A549 (cell line): ENCODE measurements at places on chromosomes 1 and 21. TPM values are rescaled to one million over a fixed set of nuclear protein-coding genes. Genes with fewer than 3 reads are reported as not detected.

TNFSF4 gene
- polyA plus RNA-seq: 0.05 to 0.08 TPM (median 0.06 TPM) in 3 replicates

- no peak for DNase-seq
Measured at GRCh38 chr1:21237446-21238088, 52.7 kb downstream of the ECE1 start.

- no peak for DNase-seq
Measured at GRCh38 chr1:28577052-28577678, 14.9 kb upstream of the RAB42 start.

PTPRU gene
- 5.6 to 6.1 TPM (median 5.9 TPM) in 3 replicates for polyA plus RNA-seq

DNA sequence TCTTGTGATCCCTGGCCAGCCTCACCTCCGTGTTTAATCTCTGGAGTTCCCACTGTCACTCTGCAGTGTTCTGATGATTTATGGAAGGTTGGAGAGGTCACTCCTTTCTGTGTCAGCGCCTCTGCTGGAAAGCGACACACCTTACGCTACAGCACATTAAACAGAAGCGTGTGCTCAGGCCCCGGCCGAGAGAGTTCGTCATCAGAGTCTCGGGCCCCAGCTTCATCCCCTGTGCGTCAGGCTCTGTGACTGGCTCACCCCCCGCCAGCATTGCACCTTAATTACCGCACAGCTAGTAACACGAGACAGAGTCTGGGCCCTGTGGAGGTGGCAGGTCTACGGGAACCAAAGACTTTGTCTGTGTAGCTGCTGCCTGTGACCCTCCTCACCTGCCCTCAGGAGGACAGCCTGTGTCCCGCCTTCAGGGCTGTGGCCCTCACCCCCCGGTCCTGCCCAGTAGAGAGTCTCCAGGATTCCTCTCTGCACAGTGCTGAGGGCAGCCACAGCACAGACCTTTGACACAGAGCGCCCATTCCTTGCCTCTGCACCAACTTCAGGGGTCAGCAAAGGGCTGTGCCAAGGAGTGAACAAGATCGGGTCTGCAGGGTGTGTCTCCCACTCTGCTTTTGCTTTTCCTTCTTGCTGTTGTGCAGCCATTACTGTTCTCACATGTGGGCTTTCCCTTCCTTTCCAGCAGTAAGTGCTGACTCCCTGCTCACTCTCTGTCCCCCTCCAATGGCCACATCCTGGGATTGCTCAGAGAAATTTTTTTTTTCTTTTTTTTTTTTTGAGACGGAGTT lies 157.6 kb downstream of the PGBD5 start:
- peak; percentile 64 for DNase-seq

GRCh38 chr1:24955161-24955560 lies 25.1 kb upstream of the RUNX3 start:
- no peak for DNase-seq

TMPRSS15 gene
- polyA plus RNA-seq: not detected in 3 replicates

DNA sequence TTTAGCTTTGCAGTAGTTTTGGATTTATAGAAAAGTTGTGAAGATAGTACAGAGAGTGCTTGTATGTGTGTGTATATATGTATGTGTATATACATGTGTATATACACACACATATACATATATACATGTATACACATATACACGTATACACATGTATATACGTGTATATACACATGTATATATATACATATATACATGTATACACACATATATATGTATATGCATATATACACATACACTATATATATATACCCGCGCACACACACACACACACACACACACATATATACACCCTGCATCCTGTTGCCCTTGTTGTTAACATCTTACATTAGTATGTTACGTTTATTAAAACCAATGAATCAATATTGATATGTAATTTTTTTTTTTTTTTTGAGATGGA lies 24.3 kb downstream of the RPRD2 start:
- no peak for DNase-seq

AMY1C gene
- polyA plus RNA-seq: not detected in 3 replicates

DNA sequence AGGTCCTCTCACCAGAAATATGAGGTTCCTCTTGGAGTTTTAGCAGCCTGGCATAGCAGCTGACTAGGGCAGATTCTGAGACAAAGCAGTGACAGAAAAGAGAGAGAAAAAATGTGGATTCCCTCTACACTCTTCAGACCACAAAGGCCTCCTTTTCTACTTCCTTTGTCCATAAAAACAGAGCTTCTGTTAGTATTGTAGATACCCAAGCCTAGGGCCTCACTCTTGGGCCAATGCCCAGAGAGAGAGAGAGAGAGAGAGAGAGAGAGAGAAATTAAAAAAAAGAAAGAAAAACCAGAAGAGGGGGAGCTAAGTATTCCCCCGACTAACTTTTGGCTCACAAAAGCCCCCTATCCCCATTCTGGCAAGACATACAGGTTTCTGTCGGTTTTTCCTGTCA lies 2.4 kb upstream of the ZRANB2 start:
- DNase-seq: no peak

DRAXIN gene
- 0.03 to 0.08 TPM in 2 of 3 replicates, not detected in the other for polyA plus RNA-seq

GRCh38 chr1:222279591-222279990 lies 268.3 kb downstream of the HHIPL2 start:
- DNase-seq: no peak

GRCh38 chr1:110390692-110391245 lies at the start of gene SLC16A4:
TSS of gene SLC16A4 (minus strand) at chr1:110391026. CDS start at chr1:110389323, 1,703 bp downstream.
- peak; percentile 36 for DNase-seq

RRP15 gene
- polyA plus RNA-seq: 15.6 to 20.6 TPM (median 16.1 TPM) in 3 replicates

DNA sequence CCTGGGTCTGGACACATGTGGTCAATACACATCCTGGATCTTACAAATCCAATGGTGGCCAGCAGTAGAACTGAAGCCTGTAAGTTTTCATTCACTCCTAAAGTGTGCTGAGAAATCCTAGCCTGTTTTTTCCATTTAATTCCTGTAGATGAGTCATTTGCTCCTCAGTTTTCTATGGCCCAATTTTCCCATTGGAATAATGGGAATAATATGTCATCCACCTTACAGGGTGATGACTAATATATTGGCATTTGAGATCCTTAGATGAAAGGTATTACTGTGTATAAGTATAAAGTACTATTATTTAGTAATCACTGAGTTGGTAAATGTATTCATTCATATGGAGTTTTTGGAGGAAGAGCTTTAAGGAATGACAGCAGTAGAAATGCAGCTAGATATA lies 89.7 kb upstream of the ADAR start:
- no peak for DNase-seq

CD1D gene
- polyA plus RNA-seq: 0.04 to 0.08 TPM in 2 of 3 replicates, not detected in the other

DNA sequence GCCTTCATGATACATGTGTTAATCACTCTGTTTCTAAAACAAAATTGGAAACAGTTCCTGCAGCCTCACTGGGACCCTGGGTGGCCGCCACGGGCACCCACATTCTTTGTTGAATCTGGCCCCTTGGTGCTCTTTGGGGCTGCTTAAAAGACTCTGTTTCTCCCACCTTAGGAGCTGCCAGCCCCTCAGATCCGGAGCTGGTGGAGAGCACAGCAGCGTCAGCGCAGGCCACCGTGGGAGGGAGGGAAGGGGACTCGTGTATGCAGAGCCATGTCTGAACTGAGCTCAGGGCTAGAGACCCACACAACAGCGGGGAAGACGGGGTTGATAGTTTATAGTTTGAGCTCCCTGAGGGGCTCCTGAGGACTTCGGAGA lies 121.2 kb downstream of the CNIH3 start:
- DNase-seq: no peak

DNA sequence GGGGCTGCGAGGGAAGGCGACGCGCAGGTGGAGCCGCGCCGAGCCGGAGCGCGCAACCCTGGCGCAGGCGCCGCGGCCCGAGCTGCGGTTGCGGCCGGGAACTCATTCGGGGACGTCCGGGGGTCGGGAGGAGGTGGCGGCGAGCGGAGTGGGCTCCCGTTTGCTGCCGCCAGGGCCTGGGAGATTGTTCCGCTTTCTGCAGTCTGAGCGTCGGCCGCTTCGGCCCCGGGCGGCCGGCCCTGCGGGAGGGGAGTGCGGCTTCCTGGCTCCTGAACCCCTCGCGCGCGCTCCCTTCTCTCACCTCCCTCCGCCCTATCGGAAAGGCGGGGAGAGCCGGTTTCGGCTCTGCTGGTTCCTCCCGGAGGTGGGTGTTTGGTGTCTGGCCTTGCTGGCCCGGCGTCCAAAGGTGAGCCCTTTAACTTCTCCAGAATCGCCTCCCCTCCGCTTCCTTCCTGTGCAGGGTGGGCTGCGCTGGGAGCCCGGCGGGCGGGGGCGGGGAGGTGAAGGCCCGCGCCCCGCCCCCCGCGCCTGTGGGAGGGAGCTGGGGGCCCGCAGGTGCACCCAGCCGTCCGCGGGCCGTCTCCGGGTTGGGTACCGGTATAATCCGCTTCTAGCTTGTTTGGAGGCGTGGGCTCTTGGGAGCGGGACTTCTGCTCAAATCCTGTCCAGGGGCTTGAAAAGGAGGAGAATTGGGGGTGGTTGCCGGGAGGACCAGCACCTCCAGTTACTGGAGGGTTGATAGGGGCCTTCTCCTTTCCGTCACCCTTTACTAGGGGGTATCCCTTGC lies 683 bp downstream of the LRRC8D start:
- DNase-seq: peak; percentile 49

GRCh38 chr1:46718340-46718726 lies 581 bp downstream of the EFCAB14 start:
- DNase-seq: no peak

MSTO1 gene
- polyA plus RNA-seq: 37.5 to 43.5 TPM (median 43.5 TPM) in 3 replicates

- DNase-seq: no peak
Measured at GRCh38 chr1:119006406-119007279, 18.5 kb upstream of the TBX15 start.

DNA sequence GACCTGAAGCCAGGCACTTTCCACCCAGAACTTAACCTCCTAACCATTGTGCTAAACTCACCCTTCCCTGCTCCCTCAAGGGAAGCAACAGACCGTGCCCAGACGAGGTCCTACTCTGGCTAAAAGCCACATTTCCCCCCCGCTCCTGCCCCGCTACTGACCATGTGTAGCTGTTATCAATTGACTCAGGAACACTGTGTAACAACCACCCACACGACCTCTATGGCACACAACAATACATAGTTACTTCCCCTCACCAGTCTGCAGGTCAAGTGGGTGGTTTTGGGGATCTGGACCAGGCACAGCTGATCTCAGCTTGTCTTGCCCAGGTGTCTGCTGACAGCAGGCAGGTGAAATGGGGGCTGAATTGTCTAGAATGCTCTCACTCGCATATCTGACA lies 40.1 kb downstream of the CAMK2N1 start:
- DNase-seq: no peak

- DNase-seq: no peak
Measured at GRCh38 chr1:224212618-224213061, 29.6 kb downstream of the DEGS1 start.

- DNase-seq: peak; percentile 7
Measured at GRCh38 chr1:114107474-114108435, 45.9 kb downstream of the SYT6 start.

DNA sequence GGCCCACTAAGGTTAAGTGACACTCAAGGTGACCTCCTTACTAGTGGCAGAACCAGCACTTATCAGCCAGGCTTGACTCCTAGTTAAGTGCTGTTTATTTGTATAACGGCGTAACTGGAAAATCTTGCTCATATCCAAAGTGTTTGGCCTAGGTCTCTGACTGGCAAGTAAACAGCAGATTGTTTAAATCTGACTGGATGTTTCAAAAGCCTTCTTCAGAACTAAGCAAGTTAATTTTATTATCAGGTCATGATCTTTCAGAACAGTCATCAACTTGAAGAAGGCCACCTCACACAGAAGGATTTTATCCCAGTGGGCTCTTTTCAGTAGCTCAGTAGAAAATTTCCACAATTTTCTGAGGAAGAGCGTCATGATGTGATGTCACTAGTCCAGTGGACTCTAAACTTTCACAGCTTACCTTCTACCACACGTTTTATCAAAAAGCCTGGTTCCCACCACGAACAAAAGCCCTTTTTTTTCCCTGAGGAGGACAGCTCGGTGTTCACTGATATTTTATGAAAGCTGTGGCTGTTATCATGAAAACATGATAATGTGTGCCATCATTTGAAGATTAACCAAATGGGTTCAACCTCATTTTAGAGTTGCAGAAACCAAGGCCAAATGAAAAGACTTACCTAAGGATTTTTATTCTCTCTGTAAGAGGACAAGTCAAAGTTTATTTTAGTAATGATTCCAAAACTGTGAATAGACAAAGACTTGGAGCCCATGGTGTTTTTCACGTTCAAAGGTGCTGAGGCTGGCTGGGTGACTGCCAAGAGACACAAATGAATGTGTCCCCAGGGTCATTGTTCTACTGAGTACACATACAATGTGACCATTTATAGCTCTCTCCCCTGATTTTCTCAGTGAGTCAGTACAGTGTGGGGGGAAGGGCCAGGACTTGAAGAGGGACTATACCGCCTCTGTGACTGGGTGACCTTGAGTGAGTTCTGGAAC lies 9.1 kb downstream of the SGIP1 start:
- DNase-seq: no peak

GRCh38 chr1:15035236-15035635 lies 118.3 kb upstream of the TMEM51 start:
- no peak for DNase-seq

DNA sequence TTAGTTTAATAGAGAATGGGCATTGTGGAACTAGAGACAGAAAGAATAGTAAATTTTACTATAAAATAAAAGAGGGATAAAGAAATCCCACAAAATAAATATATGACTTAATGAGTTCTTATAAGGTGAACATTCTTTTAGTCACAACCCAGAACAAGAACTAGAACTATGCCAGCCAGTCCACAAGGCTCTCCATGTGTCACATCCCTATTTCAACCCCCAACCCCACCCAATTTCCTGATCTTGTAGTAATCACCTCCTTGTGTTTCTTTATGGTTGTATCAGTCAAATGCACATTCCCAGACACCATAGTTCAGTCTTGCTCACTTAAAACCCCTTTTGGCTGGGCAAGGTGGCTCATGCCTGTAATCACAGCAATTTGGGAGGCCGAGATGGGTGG lies 662.3 kb upstream of the CAMK1G start:
- DNase-seq: no peak

DNA sequence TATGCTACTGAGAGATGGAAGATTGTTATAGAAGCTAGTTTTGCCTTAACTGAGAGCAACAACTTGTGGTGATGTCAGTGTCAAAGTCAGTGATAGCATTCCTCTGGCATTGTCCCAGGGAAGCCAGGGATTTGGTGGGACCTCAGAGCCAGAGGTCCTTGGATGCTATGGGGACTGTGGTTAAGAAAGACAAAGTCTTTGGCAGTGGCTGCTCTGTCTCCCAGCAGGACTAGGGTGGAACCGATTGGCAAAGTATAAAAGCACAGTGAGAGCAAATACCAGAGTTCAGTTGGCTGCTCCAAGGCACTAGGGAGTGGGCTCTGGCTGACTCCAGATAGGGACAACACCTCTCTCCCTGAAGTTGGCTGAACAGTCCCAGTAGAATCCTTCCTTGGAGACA lies 104.8 kb downstream of the GDAP2 start:
- no peak for DNase-seq

DNA sequence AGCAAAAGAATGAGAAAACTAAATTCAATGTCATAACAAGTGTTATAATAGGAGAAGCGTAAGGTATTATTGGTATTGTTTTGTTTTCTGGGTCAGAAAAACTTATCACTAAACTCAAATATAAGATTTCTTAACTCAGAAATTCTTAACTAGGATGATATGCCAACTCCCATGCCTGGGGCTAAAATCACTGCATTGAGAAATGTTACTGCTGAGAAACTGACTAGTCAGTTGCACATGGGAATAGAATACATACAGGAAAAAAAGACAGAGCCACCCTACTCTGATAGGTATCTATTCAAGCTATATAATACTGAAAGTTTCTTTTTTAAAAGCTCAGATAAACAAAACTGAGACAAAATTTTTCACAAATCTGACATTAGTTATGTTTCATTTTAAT lies 56.3 kb downstream of the PRPF38A start:
- DNase-seq: peak; percentile 25

- DNase-seq: no peak
Measured at GRCh38 chr1:231862611-231863010, 236.0 kb downstream of the DISC1 start.

- no peak for DNase-seq
Measured at GRCh38 chr1:8718850-8719361, 98.5 kb downstream of the RERE start.
